GM10248 (cell line): ENCODE measurements at places on chromosomes 16 and 17.

DNA sequence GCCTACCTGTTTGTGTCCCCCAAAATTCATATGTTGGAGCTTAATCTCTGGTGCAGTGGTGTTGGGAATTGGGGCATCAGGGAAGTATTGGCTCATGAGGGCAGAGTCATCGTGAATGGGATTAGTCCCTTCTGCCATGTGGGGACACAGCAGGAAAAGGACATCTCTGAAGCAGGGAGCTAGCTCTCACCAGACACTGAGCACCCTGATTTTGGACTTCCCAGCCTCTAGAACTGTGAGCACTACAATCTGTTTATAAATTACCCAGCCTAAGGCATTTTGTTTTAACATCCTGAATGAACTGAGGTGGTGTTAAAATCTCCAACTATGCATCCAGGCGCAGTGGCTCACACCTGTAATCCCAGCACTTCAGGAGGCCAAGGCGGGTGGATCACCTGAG lies 206.0 kb downstream of the SEC14L1 start:
- DNase-seq: no peak

- no peak for DNase-seq
Measured at GRCh38 chr16:81486540-81487061, 42.0 kb downstream of the CMIP start.

GRCh38 chr16:54506741-54507500 lies 220.3 kb upstream of the IRX3 start:
- DNase-seq: no peak

DNA sequence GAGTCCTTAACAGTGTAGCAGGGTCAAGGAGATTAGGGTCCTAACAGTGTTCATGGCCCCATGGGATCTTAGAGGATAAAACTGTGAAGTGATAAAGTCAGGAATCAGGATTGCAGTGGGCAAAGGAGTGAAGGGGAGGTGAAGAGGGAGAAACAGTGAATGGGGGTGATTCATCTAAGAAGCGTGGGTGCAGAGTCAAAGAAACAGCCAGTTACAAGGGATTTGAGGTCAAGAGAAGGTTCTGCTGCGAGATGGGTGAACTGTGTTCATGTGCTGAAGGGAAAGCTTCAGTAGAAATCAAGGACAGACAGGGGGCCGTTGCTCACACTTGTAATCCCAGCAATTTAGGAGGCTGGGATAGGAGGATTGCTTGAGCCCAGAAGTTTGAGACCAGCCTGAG lies 5.9 kb downstream of the GTF3C1 start:
- DNase-seq: no peak

DNA sequence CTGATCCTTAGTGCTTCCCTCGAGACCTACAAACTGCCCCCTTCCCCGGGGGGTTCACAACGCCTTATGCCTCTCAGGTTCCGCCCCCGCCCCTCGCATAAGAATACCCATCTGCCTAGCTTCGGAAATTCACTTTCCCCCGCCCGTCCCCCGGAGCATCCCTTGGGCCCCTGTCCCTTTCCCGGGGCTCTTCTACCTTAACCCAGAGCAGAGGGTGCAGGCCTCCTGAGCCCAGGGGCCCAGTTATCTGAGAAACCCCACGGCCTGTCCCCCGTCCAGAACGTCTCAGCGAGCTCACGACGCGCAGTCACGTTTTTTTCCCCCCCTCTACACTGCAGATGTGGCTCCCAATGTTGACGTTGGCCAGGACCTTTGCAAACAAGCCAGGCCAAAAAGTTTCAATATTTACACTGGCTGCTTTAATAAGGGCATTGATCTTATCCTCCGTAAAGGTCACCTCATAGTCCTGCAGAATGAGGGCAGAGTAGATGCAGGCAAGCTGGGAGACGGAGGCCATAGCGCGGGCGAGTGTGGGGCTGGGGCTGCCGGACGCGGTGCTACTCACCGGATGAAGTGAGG lies 1.4 kb upstream of the NBR1 start:
- peak; percentile 22 for DNase-seq

DNA sequence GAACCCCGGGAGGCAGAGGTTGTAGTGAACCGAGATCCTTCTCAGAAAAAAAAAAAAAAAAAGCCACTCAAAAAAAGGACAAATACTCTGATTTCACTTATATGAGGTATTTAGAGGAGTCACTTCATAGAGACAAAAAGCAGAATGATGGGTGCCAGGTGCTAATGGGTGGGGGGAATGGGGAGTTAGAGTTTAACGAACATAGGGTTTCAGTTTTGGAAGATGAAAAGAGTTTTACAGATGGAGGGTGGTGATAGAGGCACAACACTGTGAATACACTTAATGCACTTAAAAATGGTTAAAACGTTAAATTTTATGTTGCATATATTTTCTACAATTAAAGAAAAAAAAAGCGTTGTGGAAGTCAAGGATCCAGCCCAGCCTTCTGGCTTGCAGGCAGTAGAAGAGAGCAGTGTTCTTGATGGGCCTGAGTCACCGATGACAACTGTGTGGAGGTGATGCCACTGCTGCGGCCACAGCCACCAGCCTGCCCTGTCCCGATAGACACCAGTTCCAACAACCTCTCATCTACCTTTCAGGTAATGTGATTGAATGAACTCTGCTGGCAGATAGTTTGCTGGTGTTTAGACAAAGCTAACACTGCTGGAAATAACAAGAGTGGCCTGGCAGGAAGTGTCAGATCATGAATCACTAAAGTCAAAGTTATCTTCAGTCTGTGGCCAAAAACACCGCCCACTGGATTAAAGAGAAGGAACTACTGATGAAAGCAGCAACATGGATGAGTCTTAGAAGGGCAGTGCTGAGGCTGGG lies 49.9 kb upstream of the COX10 start:
- no peak for DNase-seq

DNA sequence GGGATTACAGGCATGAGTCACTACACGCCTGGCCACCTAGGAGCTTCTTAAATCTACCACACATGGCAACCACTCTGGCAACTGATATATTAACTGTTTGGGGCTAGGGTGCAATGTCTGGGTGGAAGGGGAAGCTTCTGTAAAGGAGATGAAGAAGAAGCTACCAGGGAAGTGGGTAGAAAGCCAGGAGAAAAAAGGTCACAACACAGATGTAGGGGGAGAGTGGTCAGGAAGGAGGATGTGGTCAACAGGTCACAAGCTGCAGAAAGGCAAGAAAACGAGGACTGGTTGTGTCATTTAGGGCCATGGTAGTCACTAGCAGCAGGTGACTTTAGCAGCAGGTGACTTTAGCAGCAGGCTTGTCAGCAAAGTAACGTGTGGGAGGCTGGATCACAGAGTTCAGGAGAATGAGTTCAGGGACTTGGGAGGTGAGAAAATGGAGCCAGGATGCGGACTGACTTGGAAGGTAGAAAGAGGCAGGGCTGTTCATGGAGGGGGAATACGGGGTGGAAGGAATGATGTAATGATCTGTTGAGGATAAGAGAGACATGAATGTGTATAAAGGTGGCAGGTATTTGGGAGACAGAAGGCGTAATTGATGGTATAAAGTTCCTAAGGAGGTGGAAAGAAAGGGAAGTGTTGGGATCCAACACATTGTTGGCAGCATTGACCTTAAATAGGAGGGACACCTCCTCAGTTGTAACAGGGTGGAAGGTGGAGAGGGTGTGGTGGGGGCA lies 16.3 kb upstream of the WFIKKN2 start:
- DNase-seq: no peak

DNA sequence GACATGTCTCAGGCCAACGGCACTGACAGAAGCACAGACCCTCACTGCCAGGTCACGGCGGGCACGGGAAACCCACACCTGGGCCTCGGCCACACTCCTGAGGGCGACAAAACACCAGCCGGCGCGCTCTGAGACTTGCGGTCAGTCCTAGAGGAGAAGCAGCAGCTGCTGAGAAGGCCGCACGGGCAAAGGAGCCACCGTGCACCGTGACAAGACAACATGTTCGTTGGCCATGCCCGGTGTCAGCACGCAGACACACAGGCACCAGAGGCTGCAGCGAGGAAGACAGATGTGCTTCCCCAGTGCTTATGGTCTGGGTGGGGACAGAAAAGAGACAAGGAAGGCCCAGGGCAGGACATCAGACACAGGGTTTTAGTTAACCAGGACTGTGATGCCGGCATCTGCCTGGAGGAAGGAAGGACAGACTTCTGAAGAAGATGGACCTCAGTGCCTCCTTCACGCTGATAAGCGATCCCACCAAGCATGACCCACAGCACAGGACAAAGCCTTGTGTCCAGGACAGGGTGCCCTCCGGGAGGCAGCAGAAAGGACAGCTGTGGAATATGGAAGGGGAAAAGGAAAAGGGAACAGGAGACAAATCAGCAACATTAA lies 84.0 kb downstream of the ANKRD11 start:
- no peak for DNase-seq

- no peak for DNase-seq
Measured at GRCh38 chr16:66512272-66513110, 37.4 kb downstream of the TK2 start.

DNA sequence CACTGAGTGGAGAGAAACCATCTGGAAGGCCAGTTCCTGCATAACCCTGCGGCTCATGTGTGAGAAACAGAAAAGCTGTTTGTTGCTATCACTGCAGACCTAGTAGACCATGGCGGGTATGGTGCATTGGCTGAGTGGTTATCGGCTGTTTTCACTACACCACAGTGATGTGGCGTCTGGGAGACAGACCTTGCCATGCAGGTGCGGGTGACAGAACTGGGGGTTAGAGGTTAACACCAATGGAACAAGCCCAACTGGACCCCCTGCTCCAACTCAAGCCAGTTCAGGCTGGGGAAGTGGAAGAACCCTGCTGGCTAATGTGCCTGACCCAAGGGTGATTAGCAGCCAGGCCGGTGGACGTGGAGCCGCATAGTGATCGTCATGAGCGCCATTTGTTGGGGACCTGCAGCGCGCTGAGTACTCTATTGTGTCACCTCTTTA lies 91.9 kb downstream of the IRF8 start:
- DNase-seq: no peak

DNA sequence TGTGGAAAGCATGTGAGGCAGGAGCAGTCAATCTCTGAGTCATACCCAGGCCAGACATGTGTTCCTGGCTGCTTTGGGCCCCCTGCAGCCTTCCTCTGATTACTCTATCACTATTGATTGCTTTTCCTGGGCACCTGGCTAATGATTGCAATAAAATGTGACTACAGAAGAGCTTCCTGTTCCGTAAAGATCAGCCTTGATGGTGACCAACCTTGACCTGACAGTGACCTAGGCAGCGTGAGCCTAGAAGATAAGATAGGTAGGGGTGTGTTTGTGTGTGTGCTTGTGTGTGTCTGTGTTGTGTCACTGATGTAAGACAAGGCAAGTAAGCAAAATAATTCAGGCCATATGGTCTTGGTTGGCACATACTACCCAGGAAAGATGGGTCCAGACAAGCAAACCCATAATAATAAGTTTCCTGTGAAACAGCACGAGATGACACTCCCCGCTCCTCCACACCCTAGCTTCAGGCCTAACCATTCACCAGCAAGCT lies 367.7 kb upstream of the CDH11 start:
- DNase-seq: no peak

DNA sequence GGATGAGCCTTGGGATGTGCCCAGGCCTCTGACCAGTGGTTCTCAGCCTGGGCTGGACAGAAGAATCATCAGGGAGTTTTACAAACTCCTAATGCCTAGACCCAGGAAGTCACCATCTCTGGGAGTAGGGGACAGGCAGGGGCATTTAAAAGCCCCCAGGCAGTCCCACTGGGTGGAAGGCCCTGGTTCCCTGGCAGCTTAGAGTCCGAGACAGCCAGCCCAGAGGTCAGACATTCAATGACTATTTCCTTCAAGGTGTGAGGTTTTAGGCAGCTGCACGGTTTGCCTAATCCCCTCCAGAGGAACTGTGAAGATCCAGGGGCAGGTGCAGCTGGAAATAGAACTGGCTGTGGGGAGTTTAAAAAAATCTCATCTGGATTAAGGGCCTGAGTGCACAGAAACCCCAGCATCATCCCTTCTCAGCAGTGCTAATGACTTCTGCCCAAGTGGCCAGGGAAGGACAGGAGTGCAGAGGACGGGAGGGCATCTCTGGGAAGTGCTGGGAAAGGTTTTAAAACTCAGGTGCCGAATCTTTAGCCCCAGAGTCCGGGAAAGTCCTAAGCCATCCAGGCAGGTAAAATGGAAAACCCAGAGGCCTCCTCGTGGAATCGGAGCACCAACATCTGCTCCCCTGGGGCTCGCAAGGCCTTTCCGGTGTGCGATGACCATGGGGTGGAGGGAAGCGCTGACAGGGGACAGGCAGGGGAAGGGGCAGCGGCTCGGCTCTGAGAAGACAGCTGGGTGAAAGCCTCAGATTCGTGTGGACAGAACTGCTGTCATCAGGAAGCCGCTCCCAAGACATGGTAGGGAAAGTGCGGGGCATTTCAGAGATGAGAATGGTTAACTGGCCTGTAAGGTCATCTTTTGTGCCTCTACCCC lies 1.5 kb upstream of the LGALS3BP start:
- no peak for DNase-seq
